Aorta (tissue), 5 donors: ENCODE measurements at places on chromosomes 4 and X. TPM values are rescaled to one million over a fixed set of nuclear protein-coding genes. Genes with fewer than 3 reads are reported as not detected.
A peak's percentile ranks its signal among the peaks of the same experiment; 100 is the strongest.

GRCh38 chrX:120244735-120245498 lies 5.7 kb upstream of the ZBTB33 start:
- no peaks in the 10 kb centered on the region for H3K27me3 ChIP-seq
- no peaks in the 10 kb centered on the region for H3K36me3 ChIP-seq
- H3K4me3 ChIP-seq, result peak overlapping the region; percentile 98
- peak overlapping the region; percentile 92 for H3K27ac ChIP-seq
- no peaks in the 10 kb centered on the region for H3K4me1 ChIP-seq

GRCh38 chr4:68951806-68952585 lies 392 bp upstream of the UGT2A3 start:
- DNase-seq, result no peak
- no peak overlapping the region for H3K4me3 ChIP-seq
- no peak overlapping the region for H3K27ac ChIP-seq
- no peaks in the 10 kb centered on the region for H3K4me1 ChIP-seq
- no peaks in the 10 kb centered on the region for H3K27me3 ChIP-seq

- no peaks in the 10 kb centered on the region for H3K27me3 ChIP-seq
- H3K36me3 ChIP-seq, result no peaks in the 10 kb centered on the region
- no peak overlapping the region for H3K27ac ChIP-seq
- H3K4me1 ChIP-seq, result no peaks in the 10 kb centered on the region
- H3K4me3 ChIP-seq, result no peak overlapping the region
These were observed 59.6 kb downstream of the STK32B start for GRCh38 chr4:5110901-5111300.

DNA sequence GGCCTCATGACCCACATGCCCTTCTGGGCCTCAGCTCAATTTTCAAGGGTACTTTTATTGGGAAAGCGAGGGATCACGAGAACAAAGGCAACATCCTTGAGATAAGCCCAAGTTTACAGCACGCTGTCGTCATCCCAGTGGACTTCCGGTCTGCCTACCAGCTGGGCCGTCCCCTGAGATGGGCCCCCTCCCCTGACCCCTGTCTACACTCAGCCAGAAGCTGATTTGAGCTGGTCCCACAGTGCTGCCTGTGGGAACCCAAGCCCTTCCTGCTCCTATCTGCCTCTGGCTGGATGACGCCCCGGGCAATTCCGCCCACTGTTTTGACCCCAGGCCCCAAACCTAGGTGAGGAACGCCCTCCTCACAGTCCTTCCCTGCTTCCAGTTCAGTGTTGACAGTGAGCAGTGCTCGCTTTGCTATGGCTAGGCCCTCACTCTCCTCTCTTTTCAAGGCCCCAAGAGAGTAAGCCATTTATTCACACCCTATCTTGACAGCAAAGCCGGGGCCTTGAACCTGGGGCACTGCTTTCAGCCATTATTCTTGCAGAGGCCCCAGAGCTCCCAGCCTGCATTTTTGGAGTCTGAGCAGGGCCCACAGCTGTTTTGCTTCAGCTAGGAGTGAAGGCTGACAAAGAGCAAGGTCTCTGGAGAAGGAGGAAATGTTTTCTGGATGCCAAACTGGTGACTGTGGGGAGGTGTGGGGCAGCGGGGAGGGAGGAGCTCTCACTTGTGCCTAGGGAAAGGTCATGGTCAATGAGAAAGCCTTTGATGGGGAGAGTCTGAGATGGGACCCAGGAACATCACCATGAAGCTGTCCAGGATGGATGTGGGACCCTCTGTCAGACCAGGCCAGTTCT lies 164.6 kb upstream of the BCOR start:
- H3K27ac ChIP-seq, result no peak overlapping the region
- no peaks in the 10 kb centered on the region for H3K27me3 ChIP-seq
- DNase-seq, result peak; percentile 60

DNA sequence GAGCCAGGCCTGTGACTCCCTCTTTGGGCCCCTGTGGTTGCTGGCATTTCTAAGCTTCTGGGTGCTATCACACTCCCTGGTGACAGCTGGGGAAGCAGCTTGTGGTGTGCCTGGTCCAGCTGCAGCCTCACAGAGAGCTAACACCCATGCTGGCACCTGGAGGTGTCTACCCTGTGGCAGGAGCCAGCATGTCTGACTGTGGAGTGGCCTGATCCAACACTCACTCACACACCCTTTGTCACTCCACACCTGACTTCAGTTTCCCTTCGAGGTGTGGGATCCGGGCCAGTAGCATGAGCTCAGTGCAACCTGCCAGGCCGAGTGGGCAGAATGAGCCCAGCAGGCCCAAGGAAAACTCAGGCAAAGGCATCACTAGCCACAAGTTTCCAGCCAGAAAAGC lies 67.5 kb downstream of the TECRL start:
- DNase-seq, result no peak
- H3K27ac ChIP-seq, result no peak overlapping the region
- no peaks in the 10 kb centered on the region for H3K4me1 ChIP-seq
- H3K4me3 ChIP-seq, result no peak overlapping the region

- DNase-seq, result no peak
- no peaks in the 10 kb centered on the region for H3K27me3 ChIP-seq
- H3K27ac ChIP-seq, result no peak overlapping the region
- H3K36me3 ChIP-seq, result no peaks in the 10 kb centered on the region
These were observed 46.2 kb downstream of the GPC4 start for GRCh38 chrX:133369065-133369464.

DNA sequence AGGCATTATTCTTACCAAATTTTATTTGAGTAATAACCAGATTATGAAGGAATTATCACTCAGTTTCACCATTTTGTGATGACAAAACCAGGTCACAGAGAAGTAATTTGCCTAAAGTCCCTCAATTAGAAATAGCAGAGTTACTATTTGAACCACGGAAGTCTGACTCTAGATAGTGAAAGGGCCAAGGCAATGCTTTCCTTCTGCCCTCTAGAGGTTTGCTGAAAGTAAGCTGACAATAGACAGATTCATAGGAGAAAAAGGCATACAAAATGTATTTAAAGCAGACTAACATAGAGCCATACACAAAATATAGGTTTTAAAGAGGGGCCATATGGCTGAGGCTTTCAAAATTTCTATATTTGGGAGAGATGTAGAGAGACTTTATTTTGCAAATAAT lies 43.1 kb downstream of the CXXC4 start:
- H3K27me3 ChIP-seq, result no peaks in the 10 kb centered on the region
- H3K4me1 ChIP-seq, result no peaks in the 10 kb centered on the region
- no peak for DNase-seq
- H3K27ac ChIP-seq, result no peak overlapping the region

- no peaks in the 10 kb centered on the region for H3K27me3 ChIP-seq
- H3K4me1 ChIP-seq, result no peaks in the 10 kb centered on the region
- DNase-seq, result peak; percentile 56
- peak overlapping the region; percentile 76 for H3K27ac ChIP-seq
- peak overlapping the region; percentile 97 for H3K4me3 ChIP-seq
- H3K36me3 ChIP-seq, result no peaks in the 10 kb centered on the region
These were observed 2.7 kb downstream of the HAND2 start for GRCh38 chr4:173527103-173527891.

GRCh38 chr4:1685235-1686150 lies 1.4 kb upstream of the FAM53A start:
- no peak overlapping the region for H3K4me3 ChIP-seq
- H3K27me3 ChIP-seq, result no peaks in the 10 kb centered on the region
- no peak overlapping the region for H3K27ac ChIP-seq
- DNase-seq, result no peak
- H3K36me3 ChIP-seq, result no peaks in the 10 kb centered on the region
- no peaks in the 10 kb centered on the region for H3K4me1 ChIP-seq

DNA sequence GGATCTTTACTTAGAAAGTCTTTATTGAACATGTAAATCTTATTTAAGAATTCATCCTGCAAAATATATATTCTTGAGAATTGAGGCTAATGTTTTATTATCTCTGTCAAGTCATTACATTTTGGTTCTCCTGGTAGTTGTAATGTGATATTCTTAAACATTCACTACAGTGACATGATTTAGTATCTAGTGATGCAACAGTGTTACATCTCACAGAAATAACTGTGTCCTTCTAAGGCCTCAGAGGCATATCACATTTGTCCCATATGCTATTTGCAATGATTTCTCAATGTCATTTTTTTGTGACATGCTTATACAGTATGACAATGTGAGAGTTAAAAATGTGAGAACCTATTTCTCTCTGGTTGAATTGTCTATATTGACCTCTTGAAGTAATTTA lies 34.1 kb downstream of the PRRG1 start:
- H3K4me1 ChIP-seq, result no peaks in the 10 kb centered on the region
- H3K4me3 ChIP-seq, result no peak overlapping the region
- H3K36me3 ChIP-seq, result no peaks in the 10 kb centered on the region
- H3K27ac ChIP-seq, result no peak overlapping the region

The GPR173 gene
- total RNA-seq, result 7.1 TPM

The FRMD7 gene
- not detected for total RNA-seq

The UCHL1 gene
- 49.2 TPM for total RNA-seq

The LAGE3 gene
- 6.0 TPM for total RNA-seq

The ARMCX2 gene
- 65.4 TPM for total RNA-seq

The PHOX2B gene
- total RNA-seq, result not detected

The GRPR gene
- total RNA-seq, result 0.45 TPM
